ENCODE measurements at places on chromosomes 2 and 18.
A peak's percentile ranks its signal among the peaks of the same experiment; 100 is the strongest.

DNA sequence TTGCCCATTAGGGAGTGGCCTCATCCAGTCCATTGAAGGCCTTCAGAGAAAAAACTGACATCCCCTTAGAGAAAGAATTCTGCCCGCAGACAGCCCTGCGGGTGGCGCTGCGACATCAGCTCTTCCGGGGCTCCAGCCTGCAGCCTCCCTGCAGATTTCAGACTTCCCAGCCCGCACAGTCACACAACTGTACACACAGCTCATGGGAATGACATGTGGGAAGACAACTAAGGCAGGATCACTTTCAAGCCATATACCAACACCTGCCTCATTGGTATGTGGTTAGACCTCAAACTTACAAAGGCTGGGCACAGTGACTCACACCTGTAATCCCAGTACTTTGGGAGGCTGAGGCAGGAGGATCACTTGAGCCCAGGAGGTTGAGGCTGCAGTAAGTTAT, 24.8 kb upstream of the TUBB6 start:
- no peak for DNase-seq

DNA sequence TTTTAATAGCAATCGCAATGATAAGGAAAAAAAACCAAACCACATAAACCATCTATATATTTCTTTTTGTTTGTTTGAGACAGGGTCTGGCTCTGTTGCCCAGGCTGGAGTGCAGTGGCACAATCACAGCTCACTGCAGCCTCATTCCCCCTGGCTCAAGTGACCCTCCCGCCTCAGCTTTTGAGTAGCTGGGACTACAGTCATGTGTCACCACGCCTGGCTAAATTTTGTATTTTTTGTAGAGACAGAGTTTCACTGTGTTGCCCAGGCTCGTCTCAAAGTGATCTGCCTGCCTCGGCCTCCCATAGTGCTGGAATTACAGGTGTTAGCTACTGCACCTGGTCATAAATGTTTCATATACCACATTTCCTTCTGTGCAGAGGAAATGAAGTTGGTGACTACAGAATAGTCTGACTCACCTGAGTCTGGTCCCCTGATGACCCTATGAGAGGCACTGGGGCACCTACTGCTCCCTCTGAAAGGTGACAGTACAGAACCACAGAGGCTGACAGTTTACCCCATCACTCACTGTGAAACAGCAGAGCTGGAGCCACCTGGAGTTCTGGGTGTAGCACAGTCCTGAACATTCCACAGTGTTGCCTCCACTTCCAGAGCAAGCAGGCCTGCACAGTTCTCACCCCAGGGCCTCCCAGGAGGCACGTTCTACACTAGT, 183.7 kb upstream of the PXDN start:
- DNase-seq, result no peak

- DNase-seq, result no peak
These were observed 3.0 kb downstream of the PROC start for GRCh38 chr2:127421116-127421800.

DNA sequence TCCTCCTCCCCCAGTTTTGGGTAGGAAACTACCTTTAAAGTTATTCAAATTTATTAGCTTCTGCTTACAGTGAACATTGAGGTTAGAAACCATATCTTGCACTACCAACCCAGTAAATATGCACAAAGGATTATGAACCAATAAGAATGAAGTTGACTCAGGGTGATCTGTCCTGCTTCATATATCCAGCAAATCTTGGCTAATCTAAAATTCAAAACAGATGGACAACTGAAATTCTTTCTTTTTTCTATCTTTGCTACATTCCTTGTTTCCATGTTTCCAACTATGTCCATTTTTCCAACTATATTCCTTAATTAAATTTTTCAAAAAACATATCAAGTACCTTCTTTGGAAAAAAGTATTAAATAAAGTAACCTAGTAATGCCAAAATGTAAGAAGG, 149.3 kb downstream of the FAM124B start:
- no peak for DNase-seq

DNA sequence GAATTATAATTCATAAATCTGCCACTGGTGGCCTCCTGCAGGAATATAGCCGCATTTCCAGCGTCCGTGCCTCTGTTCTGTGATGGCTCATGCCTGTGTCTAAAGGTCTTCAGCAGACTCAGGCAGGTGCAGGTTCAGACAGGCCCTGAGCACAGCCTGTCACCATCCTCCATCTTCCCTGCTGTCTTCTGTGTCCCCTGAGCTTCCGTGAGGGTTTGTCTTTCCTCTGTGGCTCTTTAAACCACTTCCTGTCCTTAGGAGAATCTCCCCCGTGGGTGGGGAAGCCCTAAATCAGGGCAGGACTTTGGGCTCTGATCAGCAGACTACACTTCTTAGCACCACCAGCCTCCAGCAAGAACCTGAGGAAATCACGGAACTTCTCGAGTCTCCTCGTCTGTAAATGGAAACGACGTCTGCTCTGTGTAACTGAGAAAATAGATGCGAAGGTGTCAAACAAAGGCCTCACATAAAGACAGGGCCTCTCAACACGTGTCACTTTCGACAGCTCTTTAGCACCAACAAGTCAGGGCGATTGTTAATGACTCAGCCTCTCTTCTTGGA, 24.1 kb upstream of the NFATC1 start:
- DNase-seq, result no peak

DNA sequence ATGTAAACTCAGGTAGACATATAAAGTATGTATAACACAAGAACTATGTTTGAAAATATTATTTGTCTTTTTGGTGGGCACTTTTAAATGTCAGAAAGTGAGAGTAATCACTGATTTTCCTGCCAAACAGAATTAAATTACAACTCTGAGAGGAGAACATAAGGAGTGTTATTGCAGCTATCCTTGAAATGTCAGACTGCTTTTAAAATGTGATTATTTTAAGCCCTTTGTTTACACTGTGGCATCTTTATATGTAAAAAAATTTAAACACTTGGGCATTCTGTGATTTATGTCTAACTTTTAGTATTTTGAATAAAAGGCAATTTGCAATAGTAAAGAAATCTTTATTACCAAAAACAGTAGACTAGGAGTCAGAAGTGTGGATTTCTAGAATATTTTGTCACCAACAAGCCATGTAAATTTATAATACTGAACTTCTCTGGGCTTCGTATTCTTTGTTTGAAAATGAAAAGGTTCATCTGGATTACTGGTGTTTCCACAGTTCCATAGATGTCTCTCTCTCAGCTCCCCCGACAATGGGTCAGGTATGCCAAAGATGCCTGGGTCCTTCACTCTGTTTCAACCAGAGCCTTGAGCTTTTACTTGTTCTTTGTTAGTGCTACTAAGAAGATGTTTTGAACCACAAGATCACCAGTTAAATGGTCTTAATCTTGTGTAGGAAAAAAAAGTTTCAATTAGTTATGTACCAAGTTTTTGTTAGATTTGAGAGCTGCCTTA, 38.8 kb downstream of the GULP1 start:
- DNase-seq, result no peak

- DNase-seq, result peak; percentile 59
These were observed 60.0 kb downstream of the MAPK4 start for GRCh38 chr18:50619861-50620275.

- DNase-seq, result peak; percentile 64
These were observed 810 bp upstream of the RBFA start for GRCh38 chr18:80033181-80034067.

GRCh38 chr2:238320648-238321281, 447 bp downstream of the TRAF3IP1 start:
- DNase-seq, result peak; percentile 5

DNA sequence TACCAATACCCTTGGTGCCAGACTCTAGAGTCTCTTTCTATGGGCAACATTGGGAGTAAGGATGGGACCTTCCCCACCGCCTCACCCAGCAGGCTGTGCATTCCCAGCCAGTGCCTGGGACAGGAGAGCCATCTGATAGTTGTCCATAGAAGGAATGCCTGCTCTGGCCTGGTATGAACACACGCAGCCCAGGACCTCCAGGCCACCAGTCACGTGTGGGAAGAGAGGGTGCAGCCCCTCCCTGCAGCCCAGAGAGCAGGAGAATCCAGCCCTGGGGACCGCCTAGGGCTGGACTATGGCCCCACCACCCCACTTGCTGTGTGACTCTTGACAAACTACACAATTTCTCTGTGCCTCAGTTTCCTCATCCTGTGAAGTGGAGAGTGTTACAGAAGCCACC, 52.5 kb upstream of the ID2 start:
- DNase-seq, result no peak

- no peak for DNase-seq
These were observed 1075.3 kb downstream of the LRP1B start for GRCh38 chr2:141055531-141055930.

DNA sequence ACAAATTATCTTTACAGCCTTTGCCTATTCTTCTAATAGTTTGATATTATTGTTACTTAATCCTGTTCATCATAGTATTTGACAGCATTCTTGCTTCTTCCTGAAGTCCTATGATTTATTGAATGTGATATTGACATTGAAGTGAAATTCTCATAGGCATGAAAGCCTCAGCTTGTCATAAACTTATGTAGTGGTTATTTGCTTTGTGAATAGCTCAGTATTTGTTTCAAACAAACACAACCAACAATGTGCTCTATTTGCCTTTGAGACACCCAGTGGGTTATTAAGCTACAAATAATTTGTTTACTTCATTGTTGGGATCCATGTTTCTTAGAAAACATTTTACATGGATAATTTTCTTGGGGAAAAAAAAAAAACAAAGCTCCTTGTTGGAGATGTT, 57.2 kb downstream of the TTC39C start:
- no peak for DNase-seq

DNA sequence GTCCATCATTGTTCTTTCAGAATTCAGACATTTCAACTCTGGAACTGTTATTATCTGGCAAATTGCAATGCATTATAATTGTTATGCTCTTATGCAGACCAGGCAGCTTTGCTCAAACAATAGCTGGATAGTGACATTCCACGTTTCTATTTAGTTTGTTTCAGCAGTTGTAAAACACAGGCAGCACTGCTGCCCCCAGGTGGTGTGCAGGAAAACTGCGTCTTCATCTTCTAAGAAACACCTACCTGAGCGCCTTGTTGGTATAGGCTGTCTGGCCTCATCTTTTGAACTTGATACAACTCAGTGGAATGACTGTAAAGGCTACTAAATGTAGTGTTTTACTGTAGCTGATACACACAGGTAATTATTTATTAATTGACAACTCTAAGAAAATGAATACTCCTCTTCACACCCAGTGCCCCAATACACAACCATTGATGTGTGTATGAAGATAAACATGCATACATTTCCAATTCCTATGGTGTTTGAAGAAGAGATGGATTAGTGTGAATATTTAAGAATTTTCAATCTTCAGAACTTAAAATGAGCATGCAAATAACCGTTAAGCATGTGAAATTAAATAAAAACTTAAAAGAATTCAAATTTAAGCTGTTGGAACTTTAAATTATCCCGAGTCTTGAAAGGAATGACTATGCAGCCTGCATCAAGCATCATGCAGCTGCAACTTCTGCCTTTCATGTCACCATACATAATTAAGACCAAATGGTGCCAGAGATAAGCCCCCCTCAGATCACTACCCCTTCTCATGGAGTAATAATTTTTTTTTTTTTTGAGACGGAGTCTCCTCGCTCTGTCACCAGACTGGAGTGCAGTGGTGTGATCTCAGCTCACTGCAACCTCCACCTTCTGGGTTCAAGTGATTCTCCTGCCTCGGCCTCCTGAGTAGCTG, 85.6 kb downstream of the CD8B2 start:
- DNase-seq, result peak; percentile 40

DNA sequence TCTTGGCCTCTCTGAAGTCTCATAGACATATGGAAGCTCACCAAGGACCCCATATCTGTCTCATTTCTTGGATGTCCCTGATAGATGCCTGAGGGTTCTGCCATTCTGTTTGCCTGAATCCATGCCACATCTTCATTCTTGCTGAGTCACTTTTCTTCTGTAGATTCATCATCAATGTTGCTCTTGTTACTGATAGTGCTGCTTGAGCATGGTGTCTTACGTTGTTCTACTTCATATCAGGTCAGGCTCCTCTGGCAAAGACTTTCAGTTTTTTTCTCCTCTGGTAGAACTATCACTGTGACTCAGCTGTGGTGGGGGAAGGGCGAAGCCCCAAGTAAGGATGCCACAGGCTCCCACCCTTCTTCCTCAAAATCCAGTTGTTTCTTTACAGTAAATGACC, 885.2 kb downstream of the DCDC2C start:
- no peak for DNase-seq

DNA sequence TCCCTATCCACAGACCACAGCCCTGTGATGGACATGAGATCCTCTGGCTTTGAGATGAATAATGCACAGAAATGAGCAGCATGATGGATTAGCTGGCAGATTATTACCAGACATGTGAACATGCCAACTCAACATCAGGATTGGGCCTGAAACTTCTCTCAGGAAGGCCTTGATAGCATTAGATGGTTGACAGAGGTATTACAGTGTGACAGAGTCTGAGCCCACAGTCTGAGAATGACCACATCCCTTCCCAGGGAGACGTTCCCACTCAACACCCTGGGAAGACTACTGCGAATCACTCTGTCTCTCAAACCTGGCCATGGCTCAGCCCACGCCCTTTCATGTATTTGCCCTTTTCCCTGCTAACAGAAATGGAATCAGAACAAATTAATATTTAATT, 66.9 kb downstream of the BCL11A start:
- DNase-seq, result no peak

DNA sequence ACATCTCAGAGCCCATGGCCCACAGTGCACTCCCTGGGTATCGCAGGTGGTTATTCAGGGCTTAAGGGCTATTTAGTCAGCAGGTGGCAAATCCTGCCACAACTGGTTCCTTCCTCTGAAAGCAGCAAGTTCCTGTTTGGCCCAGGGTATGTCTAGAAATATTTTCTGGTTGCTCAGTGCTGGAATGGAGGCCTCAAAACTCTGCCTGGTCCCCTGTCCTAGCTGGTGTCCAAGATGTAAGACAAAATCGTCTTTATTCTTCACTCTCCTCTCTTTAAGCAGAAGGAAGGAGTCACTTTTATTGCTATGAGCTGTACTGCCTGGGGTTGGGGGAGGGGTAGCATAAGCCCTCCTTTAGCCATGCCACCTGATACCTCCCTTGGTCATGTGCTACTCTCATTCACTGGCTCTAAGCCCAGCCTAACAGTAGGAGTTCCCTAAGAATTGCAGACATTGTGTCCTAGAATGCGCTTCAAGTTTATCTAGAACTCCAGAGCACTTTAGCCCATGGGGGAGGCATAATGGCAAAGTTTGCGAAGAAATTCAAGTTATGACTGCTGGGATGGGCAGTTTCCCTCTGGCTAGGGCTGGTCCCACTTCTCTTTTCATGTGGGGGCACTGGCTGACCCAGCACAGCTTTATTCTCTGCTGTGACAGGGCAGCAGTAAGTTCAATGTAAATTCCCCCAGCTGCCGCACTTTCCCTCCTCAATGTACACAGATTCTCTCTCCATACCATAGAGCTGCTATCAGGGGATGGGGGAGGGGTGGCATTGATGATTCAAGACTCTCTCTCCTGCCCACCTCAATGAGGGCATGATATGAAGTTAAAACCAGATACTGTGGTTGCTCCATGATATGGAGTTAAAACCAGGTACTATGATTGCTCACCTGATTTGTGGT, 27.1 kb upstream of the CWC22 start:
- no peak for DNase-seq
